ENCODE measurements at places on chromosomes 6 and 20.

- DNase-seq, result no peak
These were observed 83.4 kb upstream of the FRMD1 start for GRCh38 chr6:168162366-168162765.

GRCh38 chr6:82408952-82409431 lies 45.4 kb downstream of the TPBG start:
- DNase-seq, result no peak

GRCh38 chr20:38152175-38152620 lies 12.9 kb downstream of the TGM2 start:
- DNase-seq, result no peak

- no peak for DNase-seq
These were observed 21.0 kb downstream of the COL11A2 start for GRCh38 chr6:33171016-33171879.

DNA sequence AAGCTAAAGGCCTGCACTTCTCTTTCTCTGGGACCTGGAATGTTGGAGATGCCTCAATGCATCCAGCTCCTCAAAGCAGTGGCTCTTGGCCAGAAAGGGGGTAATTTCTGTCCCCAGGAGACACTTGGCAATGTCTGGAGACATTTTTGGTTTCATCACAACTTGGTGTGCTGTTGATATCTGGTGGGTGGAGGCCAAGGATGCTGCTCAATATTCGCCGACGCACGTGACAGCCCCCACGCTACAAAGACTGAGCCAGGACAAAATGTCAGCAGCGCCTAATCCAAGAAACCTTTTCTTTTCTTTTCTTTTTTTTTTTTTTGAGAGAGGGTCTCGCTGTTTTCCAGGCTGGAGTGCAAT lies 79.8 kb downstream of the SULF2 start:
- no peak for DNase-seq

GRCh38 chr20:4026093-4026601 lies 10.8 kb upstream of the RNF24 start:
- DNase-seq, result no peak

GRCh38 chr6:169934699-169935347 lies 183.4 kb downstream of the ERMARD start:
- DNase-seq, result no peak

DNA sequence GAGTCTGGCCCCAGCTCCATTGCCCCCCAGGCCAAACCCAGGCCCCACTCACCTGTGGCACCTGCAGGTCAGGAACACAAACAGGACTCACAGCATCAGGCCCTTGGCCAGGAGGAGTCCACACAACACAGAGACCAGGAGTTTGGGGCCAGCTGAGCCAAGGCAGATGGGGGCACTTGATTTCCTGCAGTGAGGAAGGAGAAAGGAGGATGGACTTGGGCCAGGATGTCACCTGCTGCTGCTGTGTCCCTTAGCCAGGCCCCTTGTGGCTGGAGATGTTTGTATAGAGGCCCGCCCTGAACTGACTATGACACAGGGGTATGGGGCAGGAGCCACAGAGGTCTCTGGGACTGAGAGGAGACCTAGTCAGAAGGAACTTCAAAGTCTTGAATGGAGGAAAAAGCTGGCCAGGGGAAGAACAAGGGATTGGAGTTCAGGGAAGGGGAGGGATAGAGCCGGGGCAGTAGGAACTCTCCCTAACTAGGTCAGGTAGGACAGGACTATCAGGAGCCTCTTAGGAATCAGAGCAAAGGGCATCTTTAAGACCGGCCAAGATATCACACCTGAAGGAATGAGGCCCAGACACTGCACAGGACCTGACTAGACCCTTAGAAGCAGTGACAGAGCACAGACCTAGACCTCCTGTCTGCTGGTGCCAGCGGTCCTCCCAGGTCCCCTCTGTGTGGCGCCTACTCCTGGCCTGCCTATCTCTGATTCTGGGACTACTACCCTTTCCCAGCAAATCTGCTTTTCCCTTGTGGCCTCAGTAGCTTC lies 8.8 kb upstream of the TREML2 start:
- DNase-seq, result no peak

- DNase-seq, result no peak
These were observed 36.9 kb downstream of the CDYL start for GRCh38 chr6:4813055-4813454.

GRCh38 chr20:21076073-21076472 lies 30.1 kb downstream of the LINC00237 start:
- no peak for DNase-seq

GRCh38 chr6:108737594-108738546 lies 110.4 kb upstream of the ARMC2 start:
- no peak for DNase-seq

DNA sequence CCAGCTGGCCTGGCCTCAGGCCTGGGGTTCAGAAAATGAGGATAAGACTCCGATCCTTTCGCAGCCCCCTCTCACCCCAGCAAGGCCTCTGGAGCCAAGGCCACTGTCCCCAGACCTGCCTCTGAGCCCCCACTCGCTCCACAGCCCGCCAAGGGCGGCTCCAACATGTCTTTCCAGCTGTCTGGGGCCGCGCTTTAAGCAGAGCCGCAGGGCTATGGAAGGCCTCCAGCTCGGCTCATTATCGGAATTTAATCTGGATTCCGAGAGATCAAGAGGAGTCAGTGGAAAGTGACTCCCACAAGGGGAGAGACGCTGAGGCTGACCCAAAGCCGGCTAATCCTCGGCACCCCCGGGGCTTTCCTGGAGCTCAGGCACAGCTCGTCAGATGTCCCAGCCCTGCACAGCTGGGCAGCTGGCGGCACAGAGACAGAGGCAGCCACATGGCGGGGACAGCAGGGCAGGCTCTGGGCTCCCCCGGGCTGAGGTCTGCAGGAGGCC lies 41.8 kb downstream of the BMP7 start:
- DNase-seq, result no peak

DNA sequence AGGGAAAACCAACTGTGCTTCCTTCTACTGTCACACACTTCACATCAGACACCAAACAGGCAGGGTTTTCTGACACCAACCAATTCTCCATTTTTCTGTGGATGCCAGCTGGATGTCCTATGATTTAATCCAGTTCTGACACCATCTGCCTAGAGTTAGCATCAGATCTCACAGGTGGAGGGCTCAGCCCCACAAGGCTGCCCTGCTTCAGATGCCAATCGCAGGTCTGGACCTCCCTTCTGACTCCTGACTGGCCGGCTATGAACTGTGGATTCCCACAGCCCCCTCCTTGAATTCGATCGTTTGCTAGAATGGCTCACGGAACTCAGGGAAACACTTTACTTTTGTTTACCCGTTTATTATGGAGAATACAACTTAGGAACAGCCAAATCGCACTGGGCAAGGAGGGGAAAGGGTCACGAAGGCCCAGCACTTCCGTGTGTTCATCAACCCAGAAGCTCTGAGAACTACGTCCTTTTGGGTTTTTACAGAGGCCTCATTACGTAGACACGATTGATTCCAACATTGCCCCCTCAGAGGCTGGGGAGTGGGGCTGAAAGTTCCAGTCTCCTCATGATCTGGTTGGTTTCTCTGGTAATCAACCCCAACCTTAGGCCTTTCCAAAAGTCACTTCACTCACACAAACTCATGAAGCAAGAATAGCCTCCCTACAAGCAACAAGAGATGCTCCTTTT lies 25.4 kb upstream of the MAS1 start:
- no peak for DNase-seq

GRCh38 chr20:50572938-50573777 lies 63.0 kb downstream of the PTPN1 start:
- no peak for DNase-seq

DNA sequence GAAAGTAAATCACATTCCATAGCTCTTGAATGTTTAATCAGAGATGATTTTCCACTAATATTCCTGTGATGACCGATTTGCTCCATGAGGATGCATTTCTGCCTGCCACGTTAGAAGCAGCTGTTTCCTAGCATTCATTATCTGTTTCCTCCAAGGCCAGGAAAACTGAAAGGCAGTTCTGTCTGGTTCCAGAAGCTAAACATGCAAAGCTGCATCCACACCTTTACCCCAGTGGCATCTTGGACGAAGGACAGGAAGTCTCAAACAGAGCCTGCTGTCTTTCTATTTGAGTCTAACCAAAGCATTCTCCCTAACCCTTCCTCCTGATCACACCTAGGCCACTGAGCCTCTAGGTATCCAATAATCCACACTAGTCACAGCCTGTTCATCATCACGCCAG lies 27.6 kb downstream of the CNKSR3 start:
- no peak for DNase-seq

DNA sequence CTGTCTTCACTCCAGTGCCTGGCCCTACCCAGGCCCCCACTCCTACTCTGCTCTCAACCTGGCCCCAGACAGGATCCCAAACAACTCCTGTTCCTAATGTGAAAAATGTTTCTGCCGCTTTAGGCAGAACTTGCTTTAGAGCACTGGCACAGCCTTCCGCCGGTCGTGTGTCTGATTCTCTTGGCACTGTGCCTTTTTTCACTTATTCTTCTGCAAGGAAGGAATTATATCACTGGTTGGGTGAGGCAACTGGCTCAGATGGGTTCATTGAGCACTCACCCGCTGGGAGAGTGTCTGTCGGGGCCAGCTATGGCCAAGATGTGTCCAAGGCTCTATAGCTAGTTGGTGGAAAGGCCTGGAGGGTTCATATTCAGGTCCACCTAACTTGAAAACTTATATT lies 33.6 kb upstream of the HLA-A start:
- DNase-seq, result no peak

GRCh38 chr6:156741287-156742073 lies 35.7 kb upstream of the ARID1B start:
- DNase-seq, result no peak

DNA sequence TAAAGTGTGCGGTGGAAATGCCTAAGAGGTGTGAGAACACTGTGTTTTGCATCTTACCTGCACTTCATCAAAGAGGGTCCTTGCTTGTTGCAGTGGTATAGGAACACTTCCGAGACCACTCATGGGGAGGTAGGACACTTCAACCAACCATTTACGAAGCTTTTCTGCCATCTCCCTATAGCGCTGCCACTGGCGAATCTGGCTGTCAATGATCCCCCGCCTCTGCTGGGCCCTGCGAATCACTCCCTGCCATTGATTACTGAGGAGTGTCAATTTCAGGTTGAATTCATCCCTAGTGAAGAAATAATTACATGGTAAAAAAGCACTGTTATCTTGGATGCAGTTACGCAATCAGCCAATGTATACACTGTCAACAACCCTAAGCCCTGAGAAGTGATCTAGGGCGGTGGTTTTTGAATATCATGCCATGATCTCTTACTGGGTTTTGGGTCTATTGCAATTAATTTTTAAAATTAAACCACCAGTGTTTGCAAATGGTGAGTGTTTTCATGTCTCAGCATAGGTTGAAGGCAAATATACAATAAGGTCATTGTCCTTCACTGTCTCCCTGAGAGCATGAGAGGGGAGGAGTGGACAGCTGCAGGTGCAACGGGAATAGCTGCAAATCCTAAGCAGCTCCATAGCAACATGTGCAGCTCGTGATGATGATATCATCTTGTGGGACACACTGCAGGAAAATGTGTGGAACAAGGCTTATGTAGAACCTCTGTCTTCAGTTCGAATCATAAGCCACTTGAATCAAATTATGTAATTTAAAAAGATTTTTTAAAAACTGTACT lies 400.6 kb downstream of the ESR1 start:
- no peak for DNase-seq

GRCh38 chr6:113385020-113385431 lies 472.1 kb upstream of the MARCKS start:
- no peak for DNase-seq

GRCh38 chr6:64520050-64520449 lies 884.4 kb downstream of the PHF3 start:
- no peak for DNase-seq

GRCh38 chr20:51487565-51488268 lies 54.8 kb downstream of the NFATC2 start:
- no peak for DNase-seq

GRCh38 chr20:62938105-62938888 lies at the start of gene GID8:
Gene GID8, plus strand, starts transcription at chr20:62938147. Its CDS starts 3,356 bp downstream, at chr20:62941503.
- no peak for DNase-seq

DNA sequence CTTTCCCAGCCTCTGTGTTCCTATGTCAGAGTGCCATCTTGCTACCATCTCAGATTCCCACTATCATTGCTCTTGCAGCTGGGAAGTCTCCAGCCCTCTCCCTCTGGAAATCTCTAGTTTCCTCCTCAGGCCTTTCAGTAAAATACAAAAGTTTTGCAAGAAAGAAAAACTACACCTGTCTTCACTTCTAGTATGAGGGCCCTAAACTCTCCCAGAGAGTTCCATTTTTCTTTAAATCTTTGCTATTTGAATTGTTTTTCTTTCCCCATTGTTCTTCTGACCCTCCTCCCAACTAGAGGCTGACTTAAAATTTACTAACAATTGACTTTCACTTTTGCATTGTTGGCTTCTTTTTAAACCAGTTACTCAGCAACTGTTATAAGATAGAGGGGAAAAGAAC lies 62.8 kb downstream of the LY86 start:
- no peak for DNase-seq

- no peak for DNase-seq
These were observed 42.2 kb upstream of the FOXP4 start for GRCh38 chr6:41503827-41504465.

DNA sequence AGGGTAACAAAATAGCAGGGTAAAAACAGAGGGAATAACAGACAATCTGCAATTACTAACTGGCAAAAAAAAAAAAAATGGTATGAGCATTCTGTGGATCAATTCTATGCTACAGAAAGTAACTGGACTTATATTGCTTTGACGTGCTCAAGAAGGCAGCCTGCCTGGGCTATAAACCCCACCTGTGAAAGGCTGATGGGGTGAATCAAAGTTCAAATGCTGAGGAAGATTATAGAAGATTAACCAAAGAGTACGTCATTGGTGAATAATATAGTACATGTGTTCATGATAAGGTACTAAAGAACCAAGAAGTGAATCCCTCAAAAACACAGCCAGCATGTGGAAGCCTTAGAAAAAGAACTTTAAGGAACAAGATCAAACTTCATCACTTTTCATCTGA lies 441.9 kb upstream of the PTCHD4 start:
- no peak for DNase-seq

DNA sequence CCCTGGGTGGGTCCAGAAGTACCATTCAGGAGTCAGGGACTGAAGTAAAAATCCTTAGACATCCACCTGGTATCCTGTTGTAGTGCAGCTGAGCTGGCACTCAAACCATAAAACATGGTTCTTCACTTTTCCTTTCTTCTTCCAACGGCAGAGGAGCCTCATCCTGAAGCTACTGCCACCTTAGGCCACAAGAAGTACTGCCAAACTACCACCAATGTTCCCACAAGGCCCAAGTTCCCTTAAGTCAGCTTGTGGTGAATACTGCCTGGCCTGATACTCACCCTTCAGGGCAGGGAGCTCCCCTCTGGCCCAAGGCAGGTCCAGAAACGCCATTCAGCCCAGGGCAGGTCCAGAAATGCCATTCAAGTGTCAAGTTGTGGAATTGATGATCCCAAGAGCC lies 1053.4 kb upstream of the CITED2 start:
- DNase-seq, result no peak

GRCh38 chr6:15675536-15676220 lies 12.8 kb upstream of the DTNBP1 start:
- no peak for DNase-seq

DNA sequence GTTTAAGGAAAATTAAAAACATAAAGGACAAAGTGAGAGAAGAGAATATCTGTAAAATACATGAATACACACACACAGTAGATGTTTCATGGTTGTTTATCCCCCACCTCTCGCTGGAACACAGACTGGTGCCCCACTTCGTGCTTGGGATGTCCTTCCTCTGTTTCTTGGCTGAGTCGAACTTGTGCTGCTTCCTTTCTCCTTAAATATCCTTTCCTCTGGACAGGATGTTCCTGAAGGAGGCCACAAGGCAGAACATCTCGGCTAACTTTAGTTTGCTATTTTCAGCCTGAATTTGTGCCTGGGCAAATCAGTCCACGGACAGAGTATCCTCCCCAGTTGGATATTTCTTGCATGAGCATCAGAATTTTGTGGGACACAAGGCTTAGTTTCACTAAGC lies 54.7 kb upstream of the ZMYND8 start:
- no peak for DNase-seq
